ENCODE measurements at places on chromosomes 13 and 19.

GRCh38 chr19:8307400-8307964 lies 676 bp downstream of the CD320 start:
- DNase-seq = no peak

DNA sequence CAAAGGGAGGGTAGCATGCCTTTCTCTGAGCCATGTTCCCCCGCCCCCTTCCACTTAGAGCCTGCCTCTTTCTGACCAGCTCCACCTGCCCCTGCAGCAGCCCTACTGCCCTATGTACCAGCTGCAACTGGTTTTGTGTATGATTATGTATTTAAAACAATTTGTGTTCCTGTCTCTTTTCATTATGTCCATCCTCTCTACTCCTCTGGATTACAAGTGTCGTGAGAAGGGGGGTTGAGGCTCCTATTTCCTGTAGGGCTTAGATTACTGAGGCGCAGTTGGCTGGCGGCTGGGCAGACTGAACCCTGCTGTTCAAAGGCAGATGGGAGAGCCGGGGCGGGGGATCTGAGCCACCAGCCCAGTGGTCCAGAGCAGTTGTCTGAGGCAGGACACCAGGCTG lies 213.3 kb downstream of the KCNRG start:
- DNase-seq = no peak

- no peak for DNase-seq
These were observed at the start of gene SCGB2B2 for GRCh38 chr19:34676697-34677385. Gene SCGB2B2, minus strand, starts transcription at chr19:34677159. Its CDS starts 82,596 bp downstream, at chr19:34594563.

GRCh38 chr19:45547211-45547770 lies 37.3 kb downstream of the OPA3 start:
- DNase-seq = no peak

DNA sequence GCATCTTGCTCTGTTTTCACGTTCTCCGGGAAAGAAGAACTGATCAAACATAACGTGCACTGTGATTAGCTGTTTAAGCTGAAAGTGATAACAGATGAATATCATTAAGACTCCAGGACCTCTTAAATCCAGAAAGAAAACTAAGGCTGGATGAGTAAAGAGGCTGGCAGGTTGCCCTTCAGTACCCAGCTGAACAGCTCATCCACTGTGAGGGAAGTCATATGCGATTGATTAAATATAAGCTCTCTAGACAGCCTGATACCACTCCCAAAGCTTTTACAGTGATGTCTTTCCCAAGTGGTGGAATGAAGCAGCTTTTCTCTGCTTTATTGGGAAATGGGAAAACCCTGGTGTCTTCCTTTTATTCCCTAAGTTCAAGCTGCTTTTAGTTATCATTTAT lies 116.9 kb downstream of the EFNB2 start:
- no peak for DNase-seq

DNA sequence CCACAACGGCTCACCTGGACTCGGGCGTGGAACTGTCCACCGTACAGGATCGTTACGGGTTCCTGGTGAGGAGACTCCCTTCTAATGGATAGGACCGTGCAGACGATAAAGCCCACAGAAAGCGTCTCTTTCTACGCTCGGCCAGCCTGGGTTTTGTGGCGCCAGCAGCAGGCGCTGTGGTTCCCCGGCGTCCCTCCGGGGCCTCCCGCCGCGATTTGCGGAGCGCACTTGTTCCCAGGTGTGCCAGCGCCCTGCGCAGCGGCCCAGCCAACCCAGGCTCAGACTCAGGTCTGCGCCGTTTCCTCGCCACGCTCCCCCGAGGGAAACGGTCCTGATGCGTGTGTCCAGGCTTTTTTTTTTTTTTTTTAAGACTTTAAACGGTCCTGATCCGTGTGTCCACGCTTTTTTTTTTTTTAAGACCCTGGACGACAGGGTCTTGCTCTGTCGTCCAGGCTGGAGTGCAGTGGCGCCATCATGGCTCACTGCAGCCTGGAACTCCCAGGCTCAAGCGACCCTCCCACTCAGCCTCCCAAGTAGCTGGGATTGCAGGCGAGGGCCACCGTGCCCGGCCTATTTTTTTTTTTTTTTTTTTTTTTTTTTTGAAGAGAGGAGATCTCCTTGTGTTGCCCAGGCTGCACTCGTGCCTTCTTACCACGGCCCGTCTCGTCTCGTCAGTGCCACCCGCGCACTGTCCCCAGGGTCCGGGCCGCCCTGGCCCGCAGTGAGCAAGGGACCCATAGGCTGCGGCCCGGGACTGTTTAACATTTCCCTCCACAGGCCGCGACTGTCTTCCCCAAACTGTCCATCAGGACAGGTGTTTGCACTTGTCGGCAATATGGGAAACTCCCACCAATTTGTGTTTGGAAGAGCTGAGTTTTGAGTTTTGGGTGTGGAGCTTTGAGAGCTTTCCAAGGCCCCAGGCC lies 23.8 kb downstream of the GJA3 start:
- DNase-seq = no peak

DNA sequence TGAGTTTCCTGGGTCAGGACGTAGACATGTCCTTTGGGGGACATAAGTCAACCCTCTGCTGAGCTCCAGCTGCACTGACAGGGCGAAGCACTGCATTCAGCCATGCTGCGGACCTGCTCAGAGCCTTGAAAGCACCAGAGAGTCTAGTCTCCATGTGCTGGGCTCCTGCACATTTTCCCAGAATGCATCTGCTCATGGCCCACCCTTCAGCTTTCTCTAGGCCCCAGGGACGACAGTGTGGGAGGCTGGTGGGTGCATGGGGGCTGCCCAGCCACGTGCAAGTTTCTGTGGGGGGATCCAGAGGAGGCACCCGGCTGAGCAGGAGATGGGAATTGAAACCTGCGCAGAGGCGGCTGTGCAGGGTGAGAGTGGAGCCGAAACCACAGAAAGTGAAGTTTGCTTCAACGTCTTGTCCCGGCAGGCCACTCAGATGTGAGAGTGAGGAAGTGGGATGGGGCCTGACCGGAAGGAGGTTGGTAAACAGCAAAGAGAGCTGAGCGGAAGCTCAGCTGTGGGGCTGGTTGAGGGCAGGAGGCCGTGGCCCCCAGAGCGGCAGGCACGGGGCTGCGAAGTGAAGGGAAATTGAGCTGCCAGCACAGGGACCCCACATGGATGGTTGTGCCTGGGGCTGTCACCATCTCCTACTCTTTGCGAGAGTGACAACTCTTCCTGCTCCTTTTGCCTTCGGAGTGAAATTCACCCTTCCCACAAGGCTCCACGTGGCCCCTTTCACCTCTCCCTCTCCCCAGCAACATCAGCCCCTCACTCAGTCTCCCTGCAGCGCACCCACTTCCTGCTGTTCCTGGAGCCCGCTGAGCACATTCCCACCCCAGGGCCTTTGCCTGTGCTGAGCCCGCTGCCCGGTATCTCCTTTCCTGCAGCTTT lies 11.8 kb downstream of the PGLS start:
- no peak for DNase-seq

DNA sequence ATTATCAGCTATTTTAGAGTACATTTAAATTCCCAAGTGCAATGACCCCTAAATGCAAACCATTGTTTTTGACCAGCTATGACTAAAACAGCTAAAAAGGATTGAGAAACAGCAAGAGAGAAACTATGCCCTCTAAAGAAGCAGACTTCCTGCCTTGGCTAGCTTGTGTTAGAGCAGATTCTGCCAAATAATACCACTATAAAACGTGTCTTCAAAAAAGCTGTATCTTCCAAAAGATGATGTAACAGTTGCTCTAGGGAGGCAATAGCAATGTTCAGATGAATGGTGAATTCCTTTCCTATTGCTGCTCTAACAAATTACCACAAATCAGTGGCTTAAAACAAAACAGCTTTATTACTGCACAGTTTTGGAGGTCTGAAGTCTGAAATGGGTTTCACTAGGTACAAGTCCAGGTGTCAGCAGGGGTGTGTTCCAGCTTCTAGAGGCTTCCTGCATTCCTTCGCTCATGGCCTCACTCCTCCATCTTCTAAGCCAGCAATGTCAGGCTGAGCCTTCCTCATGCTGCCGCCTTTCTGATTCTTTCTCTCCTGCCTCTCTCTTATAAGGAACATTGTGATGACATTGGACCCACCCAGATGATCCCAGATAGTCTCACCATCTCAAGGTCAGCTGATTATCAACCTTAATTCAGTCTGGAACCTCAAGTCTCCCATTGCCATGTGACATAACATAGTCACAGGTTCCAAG lies 84.5 kb downstream of the LRRC63 start:
- DNase-seq = no peak

GRCh38 chr19:32800754-32801153 lies 68.8 kb downstream of the SLC7A9 start:
- no peak for DNase-seq

- no peak for DNase-seq
These were observed 73.4 kb upstream of the FLT1 start for GRCh38 chr13:28568286-28568685.

DNA sequence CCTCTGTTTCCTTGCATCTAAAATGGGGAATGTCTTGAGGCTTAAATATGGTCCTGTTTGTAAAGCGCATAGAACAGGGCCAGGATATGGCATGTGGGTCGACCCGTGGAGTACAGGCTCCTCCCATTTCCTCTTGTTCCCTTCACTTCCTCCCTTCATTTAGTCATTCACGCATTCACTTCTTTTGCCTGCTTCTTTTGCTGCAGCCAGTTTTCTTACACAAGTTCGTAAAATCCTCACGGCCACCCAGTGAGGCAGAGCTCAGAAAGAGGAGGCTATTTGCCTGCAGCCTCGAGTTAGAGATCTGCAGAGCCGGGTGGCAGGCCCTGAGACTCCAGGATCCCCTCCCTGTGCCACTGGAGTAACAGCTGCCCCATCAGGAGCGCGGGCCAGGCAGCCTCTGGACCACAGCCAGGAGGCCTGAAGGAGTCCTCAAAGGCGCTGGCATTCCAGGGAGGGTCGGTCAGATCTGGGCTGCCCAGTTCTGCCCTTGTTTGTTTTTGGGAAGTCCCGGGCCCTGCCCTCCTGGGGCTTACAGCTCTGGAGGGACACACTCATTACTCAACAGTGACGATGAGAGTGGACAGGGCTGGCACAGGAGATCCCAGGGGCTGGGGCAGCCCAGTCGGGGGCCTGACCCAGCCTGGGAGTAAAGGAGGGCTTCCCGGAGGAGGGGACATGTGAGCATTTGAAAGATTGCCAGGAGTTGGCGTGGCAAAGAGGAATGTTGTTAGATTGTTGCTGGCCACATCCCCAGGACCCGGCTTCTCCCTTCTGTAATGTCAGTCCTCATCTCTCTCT lies 4.6 kb downstream of the PPP5C start:
- no peak for DNase-seq

- DNase-seq = peak; percentile 80
These were observed 31.4 kb downstream of the CERS4 start for GRCh38 chr19:8240274-8241229.

DNA sequence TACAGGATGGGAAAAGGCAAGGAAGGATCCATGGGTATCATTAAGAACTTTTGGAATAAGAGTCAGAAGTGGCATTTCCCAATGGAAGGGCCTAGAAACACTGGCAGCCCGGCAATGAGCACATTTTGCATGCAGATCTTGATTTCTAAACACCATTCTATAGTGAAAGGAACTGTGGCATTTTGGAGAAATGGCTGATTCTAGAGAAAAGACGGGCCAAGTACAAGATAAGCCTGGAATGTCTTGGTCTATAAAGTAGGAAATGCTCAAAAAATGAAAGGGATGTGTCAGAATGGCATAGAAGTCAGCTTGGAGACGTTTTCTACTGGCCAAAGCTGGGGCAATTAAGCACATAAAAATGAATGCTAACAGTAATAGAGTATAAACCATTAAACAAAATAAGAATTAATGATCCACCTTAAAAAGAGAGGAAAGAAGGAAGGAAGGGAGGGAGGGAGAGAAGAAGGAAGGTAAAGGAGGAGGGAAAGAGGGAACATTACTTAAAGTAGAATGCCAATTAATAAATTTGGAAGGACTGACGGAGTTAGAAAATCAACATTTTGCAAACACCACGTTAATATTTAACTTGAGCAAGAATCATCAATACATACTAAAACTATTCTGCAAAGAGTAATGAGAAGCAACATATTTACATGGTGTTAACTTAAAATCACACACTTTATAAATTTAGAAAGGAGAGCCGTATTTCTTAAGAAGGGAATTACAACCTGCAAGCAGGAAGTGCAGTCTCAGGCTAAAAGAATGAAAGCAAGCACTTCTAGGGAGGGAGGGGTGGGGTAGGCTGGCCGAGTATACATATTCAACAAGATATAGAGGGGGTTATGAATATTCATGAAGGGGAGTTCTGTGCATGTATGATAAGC lies 78.9 kb downstream of the ANKRD10 start:
- no peak for DNase-seq

Measured in C1 segment of cervical spinal cord (tissue), 14 donors.